ENCODE measurements at places on chromosomes 3 and 15. TPM values are rescaled to one million over a fixed set of nuclear protein-coding genes. Genes with fewer than 3 reads are reported as not detected.
A peak's percentile ranks its signal among the peaks of the same experiment; 100 is the strongest.

DNA sequence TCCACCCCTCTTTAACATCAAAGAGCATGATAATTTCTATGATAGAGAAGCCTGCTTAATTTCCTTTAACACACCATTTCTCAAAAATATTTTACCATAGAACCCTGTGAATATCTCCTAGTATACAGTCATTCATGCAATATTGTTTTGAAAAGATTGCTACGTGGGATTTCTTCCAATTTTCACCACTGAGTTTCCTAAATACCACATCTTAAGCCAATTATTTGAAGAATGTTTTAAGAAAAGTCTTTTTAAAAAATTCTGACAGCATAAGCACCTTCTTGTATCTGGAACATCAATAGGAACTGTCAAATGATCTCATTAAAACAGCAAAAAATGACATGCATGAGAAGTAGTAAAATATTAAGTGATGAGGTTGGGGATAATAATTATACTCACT is 1126.7 kb downstream of the TUSC7 start:
- no peak for DNase-seq

ARL8B gene
- 76.4 TPM for polyA plus RNA-seq

ARL13B gene
- 19.0 TPM for polyA plus RNA-seq

- DNase-seq = no peak
Observed at GRCh38 chr15:82091636-82092140, 45.9 kb upstream of the MEX3B start.

SLC35G2 gene
- polyA plus RNA-seq = 4.2 TPM

CLRN1 gene
- not detected for polyA plus RNA-seq

- no peak for DNase-seq
Observed at GRCh38 chr3:112127522-112128494, 5.2 kb downstream of the GCSAM start.

DNA sequence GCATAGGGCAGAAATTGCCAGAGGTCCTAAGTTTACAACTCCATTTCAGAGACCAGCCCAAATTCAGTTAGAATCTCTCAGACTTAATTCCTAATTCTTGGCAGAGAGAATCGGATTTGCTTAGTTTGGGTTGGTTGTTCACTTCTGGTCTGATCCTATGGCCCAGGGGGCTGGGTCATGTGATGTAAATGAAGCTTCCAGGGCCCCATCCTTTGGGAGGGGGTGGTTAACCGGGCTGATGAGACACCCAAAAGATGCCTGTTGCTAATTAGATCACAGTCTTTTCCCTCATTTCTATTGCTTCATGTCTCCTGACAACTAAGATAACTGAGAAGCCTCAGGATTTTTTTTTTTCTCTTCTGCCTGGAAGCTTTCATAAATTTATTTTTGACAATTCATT is 11.1 kb upstream of the ZNF620 start:
- no peak for DNase-seq

- no peak for DNase-seq
Observed at GRCh38 chr3:72904163-72904562, 16.3 kb downstream of the GXYLT2 start.

- DNase-seq = no peak
Observed at GRCh38 chr15:100623301-100623700, 20.9 kb downstream of the ASB7 start.

DNA sequence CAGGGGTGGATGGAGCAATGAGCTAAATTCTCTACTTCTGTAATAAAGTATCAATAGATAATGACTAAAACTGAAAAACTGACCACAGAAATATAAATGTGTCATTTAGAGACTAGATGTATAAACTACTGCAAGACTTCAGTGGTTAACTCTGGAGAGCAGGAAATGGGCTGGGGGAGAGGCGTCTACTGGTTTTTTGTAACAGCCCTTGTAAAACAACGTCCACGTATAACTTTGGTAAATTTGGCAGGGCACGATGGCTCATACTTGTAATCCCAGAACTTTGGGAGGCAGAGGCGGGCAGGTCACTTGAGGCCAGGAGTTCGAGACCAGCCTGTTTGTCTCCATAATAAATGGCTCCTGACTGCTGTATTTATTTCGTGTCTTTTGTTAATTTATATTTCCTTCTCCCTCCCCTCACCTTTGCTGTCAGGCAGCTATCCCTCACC is 12.5 kb downstream of the RAB27A start:
- no peak for DNase-seq

DNA sequence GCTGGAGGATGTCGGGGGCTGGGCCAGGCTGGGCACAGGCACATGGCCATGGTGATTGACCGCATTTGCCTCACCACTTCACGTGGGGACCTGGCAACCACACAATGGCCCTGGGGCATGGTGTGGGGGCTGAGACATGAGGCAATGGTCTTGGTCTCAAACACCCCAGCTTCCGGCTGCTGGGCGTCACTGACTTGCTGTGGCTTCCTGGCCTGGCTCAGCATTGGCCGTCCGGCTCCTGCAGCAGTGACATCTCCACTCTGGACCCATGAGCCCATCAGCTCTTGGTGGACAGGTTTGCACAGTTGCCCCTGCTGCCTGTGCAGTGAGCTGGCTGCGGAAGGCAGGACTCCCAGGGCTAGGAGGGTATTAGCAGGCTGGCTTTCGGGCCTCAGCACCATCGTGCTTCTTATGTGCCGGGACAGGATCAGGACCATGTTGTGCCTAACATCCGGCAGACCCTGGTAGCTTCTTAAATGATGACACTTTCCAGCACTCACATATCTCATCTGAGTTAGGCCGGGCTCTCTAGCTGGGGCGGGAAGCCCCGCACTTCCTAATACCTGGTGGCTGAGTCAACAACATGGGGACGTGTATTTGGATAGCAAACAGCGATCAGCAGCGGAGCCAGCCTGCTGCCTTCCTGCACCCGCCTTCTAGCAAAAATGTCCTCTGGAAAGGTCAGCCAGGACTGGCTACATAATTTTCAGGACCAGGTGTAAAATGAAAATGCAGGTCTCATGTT is 34.1 kb downstream of the ZNF710 start:
- no peak for DNase-seq

C3orf22 gene
- polyA plus RNA-seq = 0.14 TPM

DNA sequence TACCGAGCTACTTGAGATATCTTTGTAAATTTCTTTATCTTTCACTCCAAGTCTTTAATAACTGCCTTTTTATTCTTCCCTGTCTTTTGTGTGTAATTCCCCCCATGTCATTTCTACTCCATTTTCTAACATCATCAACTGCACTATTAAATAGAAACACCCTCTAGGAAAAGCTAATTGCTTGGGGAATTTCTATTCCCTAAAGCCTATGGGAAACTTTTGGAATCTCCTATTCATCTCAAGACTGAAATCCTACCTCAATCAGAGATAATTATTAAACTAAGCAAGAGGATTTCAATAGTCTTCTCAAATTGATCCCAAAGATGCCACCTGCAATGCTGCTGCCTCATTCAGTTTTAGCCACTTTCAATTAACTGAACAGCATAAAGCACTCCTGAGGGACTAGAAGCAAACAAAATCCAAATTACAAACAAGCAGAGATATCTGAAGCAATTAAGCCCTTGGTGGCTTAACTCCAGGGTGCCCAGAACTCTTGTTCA is 598.7 kb downstream of the IGSF11 start:
- no peak for DNase-seq

HCN4 gene
- 0.99 TPM for polyA plus RNA-seq

PROS1 gene
- 31.6 TPM for polyA plus RNA-seq

GRCh38 chr15:100879061-100879463 is 569 bp upstream of the ALDH1A3 start:
- DNase-seq = no peak

- no peak for DNase-seq
Observed at GRCh38 chr3:71348831-71349230, 234.7 kb downstream of the FOXP1 start.

DNA sequence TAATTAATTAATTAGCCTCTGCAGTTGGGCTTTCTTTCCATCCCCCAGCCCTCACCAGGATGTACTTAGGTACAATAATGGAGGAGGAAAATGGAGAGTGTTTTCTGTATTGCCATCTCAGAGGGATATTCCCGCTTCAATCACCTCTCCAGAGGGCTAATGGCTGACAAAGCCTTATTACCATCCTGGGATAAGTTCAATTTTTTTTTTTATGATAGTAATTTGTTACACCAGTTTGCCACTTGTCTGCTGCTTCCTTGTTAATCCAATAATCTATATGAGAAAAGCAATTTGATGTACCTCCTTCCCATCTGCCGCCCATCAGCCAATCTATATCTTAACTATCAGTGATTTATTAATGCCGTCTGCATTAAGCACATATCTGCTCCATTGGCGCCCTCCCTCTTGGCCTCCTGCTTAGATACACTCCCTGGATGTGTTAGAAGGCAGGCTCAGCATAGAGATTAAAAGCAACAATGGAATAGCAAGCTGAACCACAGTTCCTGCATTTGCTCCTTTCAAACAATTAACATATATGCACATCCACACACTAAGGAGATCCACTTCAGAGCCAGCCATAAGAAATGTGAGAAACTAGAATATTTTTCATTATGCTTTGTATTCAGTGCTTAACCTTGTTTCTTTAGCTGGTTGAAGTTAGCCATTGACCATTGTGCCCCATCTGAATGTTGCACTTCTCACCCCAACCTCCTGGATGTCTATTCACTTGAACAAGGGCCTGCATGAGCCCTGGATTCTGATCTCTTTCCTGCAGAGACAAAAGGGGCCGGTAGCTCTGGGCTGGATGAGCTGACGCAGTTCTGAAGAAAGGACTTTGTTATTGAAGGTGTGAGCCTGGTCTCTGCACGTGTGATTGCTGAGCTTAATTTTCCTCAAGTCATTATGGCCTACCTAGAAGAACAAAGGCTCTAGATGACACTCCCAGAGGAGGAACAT is 237.3 kb upstream of the GAP43 start:
- no peak for DNase-seq

DNA sequence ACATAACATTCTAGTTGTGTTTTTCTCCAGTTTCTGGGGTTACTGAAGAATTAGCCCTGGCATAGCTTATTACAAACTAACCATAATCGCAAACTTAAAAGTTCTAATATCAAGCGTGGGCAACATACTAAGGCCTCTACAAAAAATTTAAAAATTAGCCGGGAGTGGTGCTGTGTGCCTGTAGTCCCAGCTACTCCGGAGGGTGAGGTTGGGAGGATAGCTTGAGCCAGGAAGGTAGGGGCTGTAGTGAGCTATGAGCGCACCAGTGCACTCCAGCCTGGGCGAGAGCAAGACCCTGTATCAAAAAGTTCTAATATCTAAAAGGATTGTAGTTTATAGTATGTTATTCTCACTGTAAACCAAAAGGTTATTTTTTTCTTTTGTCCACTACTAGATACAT is 1.1 kb downstream of the OIP5 start:
- no peak for DNase-seq

- DNase-seq = no peak
Observed at GRCh38 chr3:84077479-84077878, 881.3 kb upstream of the CADM2 start.

DNA sequence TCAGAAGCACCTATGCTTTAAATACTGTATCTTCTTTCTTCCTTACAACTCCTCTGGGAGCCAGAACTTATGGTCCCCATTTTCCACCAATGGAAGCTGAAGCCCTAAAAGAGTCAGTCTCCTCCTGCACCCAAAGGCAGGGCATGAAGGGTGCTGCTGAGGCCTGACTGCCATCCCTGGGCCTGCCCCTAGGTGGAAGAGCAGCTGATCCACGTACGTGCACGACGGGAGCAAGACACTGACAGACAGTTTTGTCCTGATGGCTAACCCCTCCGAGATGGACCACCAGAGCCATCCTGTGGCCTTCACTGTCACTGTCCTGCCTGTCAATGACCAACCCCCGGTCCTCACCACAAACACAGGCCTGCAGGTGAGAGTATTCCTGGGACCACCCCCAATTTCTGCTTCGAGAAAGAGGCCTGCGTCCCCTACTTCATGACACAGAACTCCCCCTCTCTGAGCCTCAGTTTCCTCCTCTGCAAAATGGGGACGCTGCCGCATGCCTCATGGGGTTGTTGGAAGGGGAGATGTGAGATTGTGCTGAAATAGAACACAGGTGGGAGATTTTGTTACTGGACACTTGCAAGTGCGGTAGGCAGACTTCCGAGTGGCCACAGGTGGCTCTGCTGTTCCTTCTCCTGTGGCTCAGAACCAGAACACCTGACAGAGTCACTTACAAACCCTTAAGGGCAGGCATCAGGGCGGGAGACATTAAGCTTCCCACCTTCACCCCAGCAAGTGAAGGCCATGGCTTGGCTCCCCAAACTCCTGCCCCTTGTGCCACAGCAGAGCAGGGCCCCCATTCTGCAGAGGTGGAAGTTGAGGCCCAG is 175.4 kb downstream of the TBC1D2B start:
- no peak for DNase-seq

DNA sequence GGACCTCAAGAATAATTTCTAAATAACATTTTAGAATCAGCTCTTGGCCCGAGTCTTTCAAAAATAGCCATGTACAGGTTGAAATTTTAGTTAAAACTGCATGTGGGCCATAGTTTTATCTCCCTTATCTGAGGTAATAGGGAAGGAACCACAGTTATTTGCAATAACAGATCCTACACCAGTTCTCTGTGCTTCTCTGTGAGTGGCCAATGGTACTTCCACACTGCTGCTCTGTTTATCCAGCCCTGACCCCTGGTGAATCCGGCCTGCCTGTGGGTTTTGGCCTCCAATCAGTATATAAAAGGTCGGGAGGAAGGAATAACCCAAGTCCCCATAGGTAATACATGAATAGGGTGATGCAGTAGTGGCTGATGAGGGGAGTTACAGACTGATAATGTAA is 48.0 kb upstream of the TNIK start:
- DNase-seq = no peak

GRCh38 chr15:89916660-89917059 is 3.9 kb upstream of the ARPIN start:
- no peak for DNase-seq

- no peak for DNase-seq
Observed at GRCh38 chr15:84969257-84969656, 12.4 kb upstream of the PDE8A start.

DNA sequence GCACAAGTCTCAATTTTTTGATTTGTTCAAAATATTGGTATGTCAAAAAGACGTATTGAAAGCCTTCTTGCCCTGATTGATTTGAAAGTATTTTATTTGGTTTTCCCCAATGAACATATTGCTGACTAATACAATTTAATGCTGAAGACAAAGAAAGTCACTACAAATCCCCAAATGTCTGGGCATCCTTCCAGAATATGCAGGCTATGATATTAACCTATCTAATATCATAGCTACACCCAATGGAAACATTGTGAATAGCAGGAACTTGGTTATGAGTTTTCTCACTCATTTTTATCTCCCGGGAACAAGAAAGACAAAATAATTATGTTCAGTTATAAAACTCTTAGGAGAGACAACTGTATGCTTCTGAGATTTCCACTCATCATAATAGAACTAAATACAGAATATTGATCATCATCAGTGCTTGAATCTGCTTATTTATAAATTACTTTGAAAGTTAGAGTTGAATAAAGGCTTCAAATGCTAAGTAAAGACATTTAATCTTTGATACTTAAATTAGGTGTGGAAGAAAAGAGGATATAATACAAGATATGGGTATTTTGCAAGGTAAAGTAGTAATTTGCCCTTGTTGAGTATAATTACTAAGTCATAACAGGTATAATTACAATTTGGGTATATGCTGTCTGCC is 483.9 kb downstream of the RBMS3 start:
- DNase-seq = peak; percentile 40

DNA sequence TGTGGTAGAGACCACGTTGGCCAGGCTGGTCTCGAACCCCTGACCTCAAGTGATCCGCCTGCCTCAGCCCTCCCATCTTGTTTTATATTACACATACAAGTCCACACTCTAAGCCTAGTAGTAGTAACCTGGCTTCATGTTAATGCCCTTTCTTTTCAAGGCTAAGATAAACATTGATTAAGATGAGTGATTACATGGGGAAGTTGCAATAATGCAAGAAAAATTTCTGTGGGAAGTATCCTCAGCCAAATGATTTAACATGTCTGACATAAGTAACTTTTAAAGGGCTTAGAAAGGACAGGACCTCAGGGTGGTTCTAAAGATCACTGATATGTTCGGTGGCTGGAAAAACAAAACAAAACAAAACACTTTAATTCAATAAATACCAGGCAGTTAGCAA is 72.1 kb downstream of the SFMBT1 start:
- DNase-seq = no peak

All from left renal cortex interstitium (tissue), 4 donors.